ENCODE measurements at places on chromosomes 6 and 20. TPM values are rescaled to one million over a fixed set of nuclear protein-coding genes. Genes with fewer than 3 reads are reported as not detected.

Gene KIZ
- polyA plus RNA-seq, result 13.5 TPM

Gene PRSS35
- 0.42 TPM for polyA plus RNA-seq

Gene LIN28B
- not detected for polyA plus RNA-seq

Gene SPTLC3
- 2.3 TPM for polyA plus RNA-seq

Gene PPT2
- polyA plus RNA-seq, result 6.3 TPM

Gene HLA-C
- 485 TPM for polyA plus RNA-seq

Gene TRIM15
- not detected for polyA plus RNA-seq

Gene HLA-DOB
- not detected for polyA plus RNA-seq

Gene CYP39A1
- polyA plus RNA-seq, result 4.8 TPM

Gene FITM2
- polyA plus RNA-seq, result 19.7 TPM

Gene PTPRK
- 18.6 TPM for polyA plus RNA-seq

Gene CEP43
- 6.2 TPM for polyA plus RNA-seq

Gene RRAGD
- polyA plus RNA-seq, result 8.7 TPM

Gene AHI1
- polyA plus RNA-seq, result 7.5 TPM

Gene PSORS1C2
- 0.07 TPM for polyA plus RNA-seq

Gene DLGAP4
- polyA plus RNA-seq, result 20.1 TPM

Gene VSTM2L
- 0.82 TPM for polyA plus RNA-seq

Gene TMC2
- 0.45 TPM for polyA plus RNA-seq

Gene ZKSCAN3
- polyA plus RNA-seq, result 0.85 TPM

Gene SLA2
- polyA plus RNA-seq, result 0.22 TPM

Gene LIME1
- polyA plus RNA-seq, result 5.2 TPM

Gene SLX4IP
- polyA plus RNA-seq, result 1.1 TPM

Gene SNAP25
- polyA plus RNA-seq, result 3.0 TPM

Gene RBM24
- polyA plus RNA-seq, result 1.2 TPM

Gene LRRN4
- 1.0 TPM for polyA plus RNA-seq

Gene GHRH
- polyA plus RNA-seq, result not detected

Gene ADGRF4
- polyA plus RNA-seq, result not detected

Gene PPIL6
- 1.2 TPM for polyA plus RNA-seq

Gene MUC22
- polyA plus RNA-seq, result not detected

Gene GPX6
- not detected for polyA plus RNA-seq

Gene AIF1
- 7.9 TPM for polyA plus RNA-seq

Gene DEFB132
- 1.2 TPM for polyA plus RNA-seq

Gene CGA
- not detected for polyA plus RNA-seq

Gene NOX3
- polyA plus RNA-seq, result not detected

Gene TSBP1
- not detected for polyA plus RNA-seq

Gene TGM3
- 0.46 TPM for polyA plus RNA-seq

Gene RBPJL
- polyA plus RNA-seq, result 0.19 TPM

Gene TRIM40
- polyA plus RNA-seq, result not detected

Data from adipose tissue (tissue), 3 donors.